ENCODE measurements at places on chromosomes 13 and 19. TPM values are rescaled to one million over a fixed set of nuclear protein-coding genes. Genes with fewer than 3 reads are reported as not detected.

THAP8 gene
- 8.1 TPM for polyA plus RNA-seq

ZNF550 gene
- 12.0 TPM for polyA plus RNA-seq

CFD gene
- 1.1 TPM for polyA plus RNA-seq

KLK2 gene
- polyA plus RNA-seq: not detected

ZNF418 gene
- 9.1 TPM for polyA plus RNA-seq

NLRP4 gene
- not detected for polyA plus RNA-seq

EPS8L1 gene
- polyA plus RNA-seq: 4.4 TPM

TMEM145 gene
- 0.12 TPM for polyA plus RNA-seq

ZNF431 gene
- polyA plus RNA-seq: 33.0 TPM

PCDH17 gene
- 8.4 TPM for polyA plus RNA-seq

ENOX1 gene
- 9.7 TPM for polyA plus RNA-seq

PIBF1 gene
- polyA plus RNA-seq: not detected

SLC44A2 gene
- 173 TPM for polyA plus RNA-seq

YJEFN3 gene
- 5.8 TPM for polyA plus RNA-seq

ZNF709 gene
- polyA plus RNA-seq: 3.5 TPM

CAMSAP3 gene
- 0.17 TPM for polyA plus RNA-seq

TEX101 gene
- polyA plus RNA-seq: not detected

DLL3 gene
- polyA plus RNA-seq: not detected

DNAJC3 gene
- polyA plus RNA-seq: 17.4 TPM

JUND gene
- 112 TPM for polyA plus RNA-seq

JAK3 gene
- 1.6 TPM for polyA plus RNA-seq

CCDC9 gene
- polyA plus RNA-seq: 19.2 TPM

ZNF17 gene
- 6.7 TPM for polyA plus RNA-seq

RASGRP4 gene
- polyA plus RNA-seq: 2.5 TPM

GRK1 gene
- polyA plus RNA-seq: not detected

CLDND2 gene
- 1.9 TPM for polyA plus RNA-seq

SIGLEC8 gene
- polyA plus RNA-seq: not detected

PLIN5 gene
- polyA plus RNA-seq: not detected

ZFR2 gene
- not detected for polyA plus RNA-seq

CLIP3 gene
- polyA plus RNA-seq: 14.8 TPM

OR4F17 gene
- polyA plus RNA-seq: not detected

THSD8 gene
- polyA plus RNA-seq: 4.4 TPM

MATK gene
- 1.7 TPM for polyA plus RNA-seq

SMAD9 gene
- polyA plus RNA-seq: 20.6 TPM

FFAR3 gene
- polyA plus RNA-seq: 0.13 TPM

COX7A1 gene
- polyA plus RNA-seq: 233 TPM

MAB21L1 gene
- polyA plus RNA-seq: 9.5 TPM

TNFSF13B gene
- polyA plus RNA-seq: 166 TPM
